A549 treated with ZK216348 at 1 μM for 4 hours (cell line): ENCODE measurements at places on chromosomes 5 and 9. TPM values are rescaled to one million over a fixed set of nuclear protein-coding genes. Genes with fewer than 3 reads are reported as not detected.

The ERBIN gene
- total RNA-seq, result 17.6 to 47.4 TPM (median 26.9 TPM) in 5 replicates

The PLAC8L1 gene
- total RNA-seq, result 0.34 to 0.75 TPM (median 0.70 TPM) in 3 of 5 replicates, not detected in the others

The NRARP gene
- 1.9 to 7.2 TPM (median 5.6 TPM) in 5 replicates for total RNA-seq

The IFNK gene
- not detected in 5 replicates for total RNA-seq
